Lung (tissue), 17 donors: ENCODE measurements at places on chromosomes 11 and 22. TPM values are rescaled to one million over a fixed set of nuclear protein-coding genes. Genes with fewer than 3 reads are reported as not detected.
A peak's percentile ranks its signal among the peaks of the same experiment; 100 is the strongest.

The FGF4 gene
- polyA plus RNA-seq = not detected

GRCh38 chr22:23353004-23353403 is 172.7 kb downstream of the BCR start:
- no peaks in the 10 kb centered on the region for H3K4me1 ChIP-seq
- no peak overlapping the region for H3K4me3 ChIP-seq
- peaks cover 4% of the 10 kb centered on the region for H3K27me3 ChIP-seq
- DNase-seq = no peak
- no peaks in the 10 kb centered on the region for H3K36me3 ChIP-seq

The UBQLNL gene
- 0.39 TPM for polyA plus RNA-seq

DNA sequence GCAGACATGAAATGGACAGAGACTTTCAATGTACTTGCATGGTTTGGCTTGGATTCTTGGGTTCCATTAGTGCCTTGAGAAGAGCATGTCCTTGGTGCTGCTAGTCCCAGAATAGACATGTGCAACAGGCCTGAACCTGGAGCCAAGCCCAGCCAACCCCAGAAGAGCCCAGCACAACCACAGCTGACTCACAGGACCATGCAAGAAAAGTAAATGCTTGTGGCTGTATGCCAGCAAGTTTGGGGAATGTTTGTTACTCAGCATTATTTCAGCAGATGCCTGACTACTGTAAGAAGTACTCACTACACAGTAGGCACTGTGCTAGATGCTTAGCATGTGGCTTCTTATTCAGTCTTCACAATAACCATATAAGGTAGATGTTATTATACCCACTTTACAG is 39.2 kb upstream of the HMGXB4 start:
- H3K27me3 ChIP-seq = no peaks in the 10 kb centered on the region
- H3K36me3 ChIP-seq = no peaks in the 10 kb centered on the region
- DNase-seq = no peak
- no peak overlapping the region for H3K27ac ChIP-seq

DNA sequence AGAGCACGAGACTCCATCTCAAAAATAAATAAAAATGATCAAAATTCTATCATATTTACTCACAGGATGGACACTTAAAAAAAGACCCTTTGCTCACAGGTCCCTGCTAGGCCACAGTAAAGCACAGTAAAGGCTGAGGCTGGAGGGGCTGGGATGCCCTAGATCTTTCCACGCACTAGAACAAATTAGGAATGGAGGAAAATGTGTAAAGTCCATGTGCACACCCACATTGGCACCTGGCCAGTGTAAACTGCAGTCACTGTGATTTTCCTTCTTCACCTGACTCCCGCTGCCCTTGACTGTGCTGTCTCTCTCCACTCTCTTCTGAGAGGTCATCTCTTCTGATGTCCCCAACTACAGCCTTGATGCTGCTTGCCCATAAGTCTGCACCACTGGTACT is 195.5 kb downstream of the EFCAB6 start:
- H3K27ac ChIP-seq = no peak overlapping the region
- no peak overlapping the region for H3K4me3 ChIP-seq
- no peak for DNase-seq
- H3K36me3 ChIP-seq = no peaks in the 10 kb centered on the region
- H3K27me3 ChIP-seq = no peaks in the 10 kb centered on the region

DNA sequence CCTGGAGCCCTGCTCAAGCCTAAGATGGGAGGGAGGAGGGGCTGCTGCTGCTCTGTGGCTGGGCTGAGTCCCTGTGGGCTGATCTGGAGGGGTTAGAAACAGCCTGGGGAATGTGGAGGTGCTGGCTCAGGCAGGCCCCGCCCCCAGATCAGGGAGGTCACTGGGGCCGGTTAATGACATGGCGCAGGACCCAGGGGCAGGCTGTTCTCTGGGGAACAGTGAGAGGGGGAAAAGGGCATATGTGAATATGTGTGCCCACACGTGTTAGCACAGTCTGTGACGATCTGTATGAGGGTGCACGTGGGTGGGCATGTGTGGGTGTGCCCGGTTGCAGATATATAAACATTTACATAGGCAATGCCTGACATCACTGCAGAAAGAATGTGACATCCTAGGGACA is 143.5 kb downstream of the MIAT start:
- H3K36me3 ChIP-seq = no peaks in the 10 kb centered on the region
- no peak overlapping the region for H3K4me3 ChIP-seq
- no peaks in the 10 kb centered on the region for H3K4me1 ChIP-seq
- peak; percentile 18 for DNase-seq
- H3K27ac ChIP-seq = no peak overlapping the region

DNA sequence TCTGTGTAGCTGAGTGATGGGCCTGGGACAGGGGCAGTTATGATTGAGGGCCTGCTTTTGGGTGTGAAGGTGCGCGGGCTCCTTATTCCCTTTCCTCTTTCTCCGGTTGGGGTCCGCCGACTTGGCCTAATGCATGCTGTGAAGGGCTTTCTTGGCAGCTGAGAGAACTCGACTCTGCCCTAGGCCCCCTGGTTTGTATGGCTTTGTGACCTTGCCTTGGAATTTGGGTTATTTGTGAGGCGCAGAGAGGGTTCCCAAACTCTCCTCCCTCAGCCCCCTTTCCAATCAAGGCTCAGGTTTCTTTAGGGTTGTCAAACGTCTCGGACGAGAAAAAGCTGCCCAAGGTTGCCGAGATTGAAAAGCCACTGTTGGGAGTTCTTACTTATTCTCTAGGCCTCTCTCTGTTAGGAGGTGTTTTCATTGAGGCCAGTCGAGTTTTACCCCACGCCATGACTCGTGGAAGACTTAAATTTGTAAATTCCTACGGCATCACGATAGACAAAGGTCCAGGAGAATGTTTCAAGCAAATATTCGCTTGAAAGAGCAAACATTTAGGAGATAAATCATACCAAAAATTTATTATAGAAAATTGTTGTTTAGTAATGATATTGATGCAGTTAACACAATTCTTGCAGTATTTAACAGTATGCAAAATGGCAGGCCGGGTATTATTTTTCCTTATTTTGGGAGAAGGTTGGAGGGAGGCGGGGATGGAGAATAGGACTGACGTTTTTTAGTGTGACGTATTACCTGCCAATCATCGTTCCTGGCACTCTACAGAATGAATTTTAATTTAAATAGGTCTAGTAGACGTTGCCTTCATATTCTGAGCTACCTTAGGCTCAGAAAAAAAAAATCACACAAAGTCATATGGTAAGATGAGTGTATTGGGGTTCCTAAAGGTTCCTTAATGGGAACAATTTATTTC is 689 bp downstream of the PDHX start:
- H3K27ac ChIP-seq = peak overlapping the region; percentile 74
- peak; percentile 57 for DNase-seq
- H3K4me1 ChIP-seq = peaks cover 2% of the 10 kb centered on the region
- H3K4me3 ChIP-seq = peak overlapping the region; percentile 94

GRCh38 chr11:29300420-29300819 is 716.4 kb downstream of the KCNA4 start:
- H3K27ac ChIP-seq = no peak overlapping the region
- no peak overlapping the region for H3K4me3 ChIP-seq
- H3K36me3 ChIP-seq = no peaks in the 10 kb centered on the region
- no peak for DNase-seq
- no peaks in the 10 kb centered on the region for H3K4me1 ChIP-seq

- no peak overlapping the region for H3K4me3 ChIP-seq
- H3K27me3 ChIP-seq = no peaks in the 10 kb centered on the region
- no peak overlapping the region for H3K27ac ChIP-seq
- H3K36me3 ChIP-seq = no peaks in the 10 kb centered on the region
These were observed 6.2 kb upstream of the UBE4A start for GRCh38 chr11:118353084-118353710.

GRCh38 chr11:72144807-72145565 is 9.5 kb downstream of the FOLR3 start:
- H3K36me3 ChIP-seq = no peaks in the 10 kb centered on the region
- DNase-seq = no peak
- H3K27ac ChIP-seq = no peak overlapping the region
- no peaks in the 10 kb centered on the region for H3K4me1 ChIP-seq
- H3K27me3 ChIP-seq = no peaks in the 10 kb centered on the region
- H3K4me3 ChIP-seq = no peak overlapping the region
